ENCODE measurements at places on chromosomes 2 and 18. TPM values are rescaled to one million over a fixed set of nuclear protein-coding genes. Genes with fewer than 3 reads are reported as not detected.

GRCh38 chr2:190327867-190328572 lies 8.4 kb upstream of the HIBCH start:
- DNase-seq: no peak

The PRKRA gene
- polyA plus RNA-seq: 91.7 TPM

- DNase-seq: no peak
Measured at GRCh38 chr2:241946306-241947003, 76.9 kb downstream of the RTP5 start.

The PRSS56 gene
- not detected for polyA plus RNA-seq
